ENCODE measurements at places on chromosomes 7 and 10.
A peak's percentile ranks its signal among the peaks of the same experiment; 100 is the strongest.

GRCh38 chr7:155808549-155809331, 3.5 kb downstream of the SHH start:
- DNase-seq: no peak

DNA sequence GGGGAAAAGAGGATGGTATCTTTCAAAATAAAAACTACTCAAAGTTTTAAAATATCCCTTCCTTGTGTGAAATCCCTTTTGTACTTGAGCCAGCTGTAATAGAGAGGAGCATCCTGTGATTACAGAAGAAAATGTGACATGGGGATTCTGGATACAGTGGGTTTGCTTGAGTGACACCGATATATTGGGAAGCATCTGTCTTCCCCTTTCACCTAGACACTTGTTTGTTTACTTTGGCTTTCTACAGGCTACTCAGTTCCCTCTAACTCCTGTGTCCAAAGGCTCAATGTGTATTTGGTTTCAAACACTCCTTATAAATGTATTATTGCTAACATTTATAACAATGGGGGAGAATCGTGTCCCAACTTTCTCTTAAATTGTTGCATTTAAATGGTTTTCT, 24.4 kb downstream of the CPED1 start:
- DNase-seq: no peak

DNA sequence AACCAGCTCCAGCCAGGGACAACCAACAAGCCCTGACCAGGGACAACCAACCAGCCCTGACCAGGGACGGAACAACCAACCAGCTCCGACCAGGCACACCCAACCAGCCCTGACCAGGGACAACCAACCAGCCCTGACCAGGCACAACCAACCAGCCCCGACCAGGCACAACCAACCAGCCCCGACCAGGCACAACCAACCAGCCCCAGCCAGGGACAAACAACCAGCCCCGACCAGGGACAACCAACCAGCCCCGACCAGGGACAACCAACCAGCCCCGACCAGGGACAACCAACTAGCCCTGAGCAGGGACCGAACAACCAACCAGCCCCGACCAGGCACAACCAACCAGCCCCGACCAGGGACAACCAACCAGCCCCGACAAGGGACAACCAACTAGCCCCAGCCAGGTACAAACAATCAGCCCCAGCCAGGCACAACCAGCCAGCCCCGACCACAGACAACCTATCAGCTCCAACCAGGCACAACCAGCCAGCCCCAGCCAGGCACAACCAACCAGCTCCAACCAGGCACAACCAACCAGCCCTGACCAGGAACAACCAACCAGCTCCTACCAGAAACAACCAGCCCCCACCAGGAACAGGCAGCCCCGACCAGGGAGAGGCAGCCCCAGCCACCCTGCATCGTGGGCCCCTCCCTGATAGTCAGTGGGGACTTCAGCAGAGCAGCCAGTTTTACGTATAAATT, 56.4 kb downstream of the PROSER2 start:
- no peak for DNase-seq

- DNase-seq: no peak
Measured at GRCh38 chr10:74889662-74889998, 63.2 kb downstream of the KAT6B start.

DNA sequence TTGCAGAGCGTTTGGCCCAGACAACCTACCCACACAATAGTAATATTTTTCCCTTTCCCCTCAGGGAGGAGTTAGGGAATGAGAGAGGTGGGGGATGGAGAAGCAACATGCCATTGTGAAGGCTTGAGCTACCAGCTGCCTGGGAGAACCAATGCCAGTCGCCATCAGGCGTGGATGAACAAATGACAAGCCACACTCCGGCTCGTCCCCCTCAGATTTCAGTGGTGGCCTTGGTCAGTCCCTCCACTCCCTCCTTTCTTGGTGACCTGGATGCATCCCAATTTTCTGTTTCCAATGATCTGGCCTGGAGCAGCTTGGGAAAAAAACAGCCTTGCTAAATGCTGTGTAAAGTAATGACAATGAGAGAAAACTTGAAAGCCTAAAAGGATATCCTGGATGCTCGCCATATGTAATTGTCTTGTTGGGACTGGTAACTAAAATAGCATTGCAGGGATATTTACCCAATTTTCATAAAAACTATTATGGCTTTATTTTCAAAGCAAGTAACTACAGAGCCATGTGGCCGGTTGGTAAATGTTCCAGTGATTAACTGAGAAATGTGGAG, 110.7 kb downstream of the ICA1 start:
- DNase-seq: no peak

DNA sequence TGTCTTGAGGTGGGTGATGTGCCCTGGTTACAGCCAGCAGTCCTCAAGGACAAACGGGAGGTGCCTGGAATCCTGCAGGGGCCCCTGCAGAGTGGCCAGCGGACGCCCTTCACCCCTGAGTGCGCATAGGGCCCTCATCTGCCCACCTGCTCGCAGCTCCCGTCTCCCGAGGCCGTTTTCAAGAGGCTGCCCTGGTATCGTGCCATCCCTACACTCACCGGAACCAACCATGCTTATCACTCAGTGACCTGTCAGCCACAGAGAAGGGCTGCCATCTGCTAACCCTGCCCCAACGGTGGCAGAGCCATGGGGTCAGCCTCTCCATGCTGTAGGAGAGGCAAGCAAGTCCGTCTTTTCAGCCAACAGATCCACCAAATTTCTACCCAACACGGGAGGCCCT, 122.0 kb downstream of the FAM53B start:
- no peak for DNase-seq

- peak; percentile 9 for DNase-seq
Measured at GRCh38 chr7:123271231-123271630, 71.5 kb upstream of the SLC13A1 start.

- no peak for DNase-seq
Measured at GRCh38 chr7:81277691-81278090, 358.8 kb upstream of the SEMA3C start.

DNA sequence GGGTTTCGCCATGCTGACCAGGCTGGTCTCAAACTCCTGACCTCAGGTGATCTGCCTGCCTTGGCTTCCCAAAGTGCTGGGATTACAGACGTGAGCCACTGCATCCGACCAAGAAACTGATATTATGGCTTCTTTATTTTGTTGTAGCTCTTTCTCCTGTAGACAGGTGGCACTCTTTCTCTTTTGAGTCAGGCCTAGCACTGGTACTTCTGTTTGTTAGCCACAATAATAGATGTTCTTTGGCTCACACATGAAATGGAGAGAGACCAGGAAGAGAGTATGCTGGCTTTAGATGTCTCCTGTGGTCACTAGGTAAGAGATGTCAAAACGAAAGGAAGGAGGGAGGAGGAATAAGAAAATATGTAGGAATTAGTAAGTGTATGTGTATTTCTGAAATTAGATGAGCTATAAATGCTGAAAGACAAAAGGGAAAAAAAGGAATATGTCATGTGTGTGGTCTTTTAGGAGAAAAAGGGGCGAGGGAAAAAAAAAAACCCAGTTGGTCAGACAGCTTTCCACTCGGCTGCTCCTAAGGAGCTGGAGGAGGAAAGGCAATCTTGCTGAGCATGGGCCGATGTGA, 78.7 kb downstream of the CLEC2L start:
- peak; percentile 34 for DNase-seq

- DNase-seq: no peak
Measured at GRCh38 chr7:84274029-84274638, 79.5 kb upstream of the SEMA3A start.

DNA sequence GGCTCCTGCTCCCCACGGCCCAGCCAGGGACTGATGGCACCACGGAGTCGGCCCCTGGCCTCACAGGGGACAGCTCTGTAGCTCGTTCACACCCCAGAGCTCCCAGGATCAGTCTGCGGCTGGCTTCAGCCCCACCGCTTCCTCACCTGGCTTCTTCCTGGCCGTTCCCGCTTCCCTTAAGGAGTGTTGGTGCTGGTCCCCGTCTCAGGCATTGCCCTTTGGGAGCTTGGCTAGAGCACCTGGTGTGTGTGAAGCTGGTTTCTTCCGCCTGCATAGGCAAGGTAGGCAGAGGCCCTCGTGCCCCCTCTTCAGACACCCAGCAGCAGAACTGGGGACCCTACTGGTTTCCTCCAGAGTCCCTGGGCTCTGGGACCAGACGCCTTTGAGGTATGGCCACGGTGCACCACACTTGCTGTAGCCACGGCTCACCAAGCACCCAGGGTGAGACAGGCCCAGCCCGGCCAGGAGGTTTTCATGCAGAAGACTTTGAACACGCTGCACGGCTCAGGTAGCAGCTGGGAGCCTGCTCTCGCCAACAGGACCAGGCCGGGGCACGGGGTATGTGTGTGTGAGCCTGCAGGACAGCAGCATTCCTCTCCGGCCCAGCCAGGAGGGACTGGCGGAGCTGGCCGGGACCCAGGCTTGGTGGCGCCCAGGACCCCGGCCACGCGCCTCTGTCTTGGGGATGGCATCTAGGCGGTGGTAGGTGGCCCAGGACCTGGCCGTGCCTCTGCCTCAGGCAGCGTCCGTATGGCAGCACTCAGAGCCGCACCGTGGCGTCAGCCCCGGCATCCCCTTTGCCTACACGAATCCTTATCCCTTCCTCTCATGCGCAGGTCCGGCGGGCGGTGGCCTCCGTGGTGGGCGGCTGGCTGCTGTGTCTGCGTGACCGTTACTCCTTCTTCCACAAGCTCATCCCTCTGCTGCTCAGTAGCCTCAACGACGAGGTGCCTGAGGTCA, 13.2 kb upstream of the PRKAR1B start:
- no peak for DNase-seq

DNA sequence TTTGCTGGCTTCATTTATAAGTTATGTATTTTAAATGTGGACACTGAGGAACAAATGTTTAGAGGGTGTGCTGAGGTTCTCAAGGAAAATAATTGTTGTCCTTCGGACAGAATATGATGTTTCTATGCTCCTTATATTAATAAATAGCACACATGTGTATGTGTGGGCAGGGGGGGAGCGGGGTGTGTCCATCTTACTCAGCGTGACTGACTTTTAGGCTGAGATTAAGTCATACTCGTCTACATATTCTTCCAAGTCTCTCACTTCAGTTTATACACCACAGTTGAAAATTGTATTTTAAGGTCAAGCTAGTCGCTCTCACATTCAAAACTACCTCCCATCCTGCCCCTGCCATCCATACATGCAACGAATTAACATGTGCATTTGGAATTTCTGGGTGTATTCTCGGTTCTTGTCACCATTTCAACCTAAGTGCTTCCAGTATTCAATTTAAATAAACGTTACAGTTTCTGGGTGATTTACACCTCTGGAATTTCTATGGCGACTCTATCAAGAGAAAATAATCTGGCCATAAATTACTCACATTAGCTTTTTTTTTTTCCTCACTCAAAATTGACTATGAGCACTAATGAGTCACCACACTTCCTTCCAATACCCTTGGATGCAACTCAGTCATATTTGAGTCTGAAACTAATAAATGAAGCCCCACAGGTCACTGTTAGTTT, 3.3 kb downstream of the PCDH15 start:
- DNase-seq: peak; percentile 70

DNA sequence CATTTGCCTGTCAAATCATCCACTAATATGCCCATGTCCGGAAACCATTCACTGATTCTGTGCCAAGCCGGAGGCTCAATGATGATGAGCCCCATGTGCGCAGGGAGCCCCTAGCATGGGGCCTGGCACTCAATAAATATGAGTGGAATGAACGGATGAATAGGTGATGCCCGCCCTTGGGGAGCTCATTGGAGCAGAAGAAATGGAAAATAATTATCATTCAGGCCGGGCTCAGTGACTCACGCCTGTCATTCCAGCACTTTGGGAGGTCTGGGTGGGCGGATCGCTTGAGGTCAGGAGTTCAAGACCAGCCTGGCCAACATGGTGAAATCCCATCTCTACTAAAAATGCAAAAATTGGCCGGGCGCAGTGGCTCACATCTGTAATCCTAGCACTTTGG, 11.0 kb downstream of the RHBDD2 start:
- DNase-seq: no peak

- DNase-seq: peak; percentile 81
Measured at GRCh38 chr7:133746305-133746704, 380.8 kb upstream of the LRGUK start.

- DNase-seq: no peak
Measured at GRCh38 chr7:155053002-155053401, 17.1 kb upstream of the HTR5A start.

DNA sequence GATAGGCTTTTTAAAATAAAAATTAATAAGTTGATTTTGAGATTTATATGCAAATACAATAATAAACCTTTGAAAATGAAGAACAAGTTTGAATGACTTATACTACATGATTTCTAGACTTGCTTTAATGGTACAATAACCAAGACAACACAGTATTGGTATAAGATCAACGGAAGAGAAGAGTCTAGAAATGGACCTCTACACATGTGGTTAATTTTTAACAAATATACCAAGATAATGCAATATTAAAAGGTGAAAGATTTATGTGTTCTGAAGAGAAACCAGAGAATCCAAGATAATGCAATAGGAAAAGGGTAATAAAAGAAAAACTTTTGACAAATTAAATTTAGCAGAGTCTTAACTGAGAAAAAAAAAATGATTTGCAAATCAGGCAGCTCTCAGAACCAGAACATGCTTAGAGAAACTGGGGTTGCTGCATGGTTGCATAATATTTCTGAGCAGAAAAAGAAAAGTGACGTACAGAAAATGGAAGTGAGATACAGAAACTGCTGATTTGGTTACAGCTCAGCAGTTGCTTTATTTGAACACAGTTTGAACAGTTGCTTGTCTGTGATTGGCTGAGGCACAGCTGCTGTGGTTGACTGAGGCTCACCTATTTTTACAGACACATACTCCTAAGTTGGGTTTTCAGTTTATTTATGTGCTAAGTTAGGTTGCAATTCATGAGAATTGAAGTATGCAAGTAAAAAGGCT, 365.9 kb downstream of the CRPPA start:
- no peak for DNase-seq

- peak; percentile 91 for DNase-seq
Measured at GRCh38 chr10:13787015-13787421, 200.3 kb downstream of the PRPF18 start.

GRCh38 chr7:27010068-27010467, 85.7 kb downstream of the HOXA1 start:
- DNase-seq: no peak

- DNase-seq: peak; percentile 11
Measured at GRCh38 chr10:69655868-69656555, 26.0 kb downstream of the FAM241B start.

GRCh38 chr7:152751449-152752141, 8.0 kb upstream of the ACTR3B start:
- no peak for DNase-seq

Measured in epithelial cell of esophagus (primary cell).